ENCODE measurements at places on chromosomes 12 and 14.
A peak's percentile ranks its signal among the peaks of the same experiment; 100 is the strongest.

DNA sequence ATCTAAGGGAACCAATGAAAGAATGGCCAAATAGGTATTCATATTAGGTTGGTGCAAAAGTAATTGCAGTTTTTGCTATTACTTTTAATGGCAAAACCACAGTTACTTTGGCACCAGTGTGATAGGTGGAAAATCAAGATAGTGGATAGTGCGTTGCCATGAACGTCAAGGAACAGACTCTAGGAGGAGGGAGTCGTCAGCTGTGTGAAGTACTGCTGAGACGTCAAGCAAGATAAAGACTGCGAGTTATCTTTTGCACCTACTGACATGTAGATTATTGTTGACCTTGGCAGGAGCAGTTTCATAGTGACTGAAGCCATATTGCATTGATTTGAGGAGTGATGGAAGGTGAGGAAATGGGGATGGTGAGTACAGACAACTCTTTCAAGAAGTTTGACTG lies 8.3 kb downstream of the YLPM1 start:
- no peak for DNase-seq

DNA sequence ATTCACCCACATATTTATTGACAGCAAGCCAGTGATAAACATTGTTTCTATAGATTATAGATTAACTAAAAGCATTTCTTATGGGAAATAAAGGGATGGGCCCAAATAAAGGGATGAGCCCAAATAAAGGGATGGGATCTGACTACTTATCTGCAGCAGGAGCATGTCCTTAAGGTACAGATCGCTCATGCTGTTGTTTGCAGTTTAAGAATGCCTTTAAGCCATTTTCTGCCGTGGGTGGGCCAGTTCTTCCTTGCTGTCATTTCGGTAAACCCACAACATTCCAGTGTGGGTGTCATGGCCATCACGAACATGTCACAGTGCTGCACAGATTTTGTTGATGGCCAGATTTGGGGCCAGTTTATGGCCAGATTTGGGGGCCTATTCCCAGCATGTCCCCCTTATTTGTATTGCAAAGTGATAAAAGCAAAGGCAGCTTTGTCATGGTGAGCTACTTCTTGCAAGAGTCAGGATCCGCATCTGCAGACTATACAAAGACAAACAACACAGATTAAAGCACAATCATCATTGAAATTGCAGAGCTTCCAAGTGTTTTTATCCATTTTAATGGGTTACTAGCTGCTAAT lies 700.7 kb downstream of the LRFN5 start:
- DNase-seq = no peak

- no peak for DNase-seq
Measured at GRCh38 chr14:35068238-35069012, 22.4 kb downstream of the FAM177A1 start.

DNA sequence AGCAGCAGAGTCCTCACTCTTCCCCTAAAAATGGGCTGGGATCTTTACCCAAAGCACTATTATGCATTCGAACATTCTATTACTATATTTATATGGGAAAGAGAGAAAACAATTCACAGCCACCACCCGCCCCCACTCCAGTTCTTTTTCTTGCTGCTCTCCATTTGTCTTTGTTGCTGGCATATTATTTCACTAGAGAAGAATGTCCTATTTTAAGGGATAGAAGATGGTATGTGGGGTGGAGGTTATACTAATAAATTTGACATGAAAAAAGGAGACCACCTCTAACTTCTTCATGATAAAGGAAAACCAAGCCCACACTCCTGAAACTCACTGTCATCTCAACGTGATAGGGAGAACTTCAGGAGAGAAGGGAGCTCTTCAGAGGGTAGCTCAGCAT lies 28.5 kb upstream of the NTF3 start:
- no peak for DNase-seq

- no peak for DNase-seq
Measured at GRCh38 chr12:132710043-132710404, 618 bp upstream of the PGAM5 start.

GRCh38 chr12:119060847-119061796 lies 79.8 kb downstream of the SRRM4 start:
- peak; percentile 17 for DNase-seq
